ENCODE measurements at places on chromosomes 16 and 17.

GRCh38 chr17:83009414-83010205, 69.8 kb upstream of the METRNL start:
- ATAC-seq: no peak

- ATAC-seq: no peak
Measured at GRCh38 chr17:74437702-74438101, 5.8 kb downstream of the GPRC5C start.

- ATAC-seq: no peak
Measured at GRCh38 chr16:74252329-74252728, 44.3 kb upstream of the PSMD7 start.

- ATAC-seq: peak; percentile 65
Measured at GRCh38 chr17:29722411-29723198, 99.9 kb upstream of the CORO6 start.

GRCh38 chr17:38463451-38463858, 35.2 kb downstream of the ARHGAP23 start:
- ATAC-seq: peak; percentile 53

DNA sequence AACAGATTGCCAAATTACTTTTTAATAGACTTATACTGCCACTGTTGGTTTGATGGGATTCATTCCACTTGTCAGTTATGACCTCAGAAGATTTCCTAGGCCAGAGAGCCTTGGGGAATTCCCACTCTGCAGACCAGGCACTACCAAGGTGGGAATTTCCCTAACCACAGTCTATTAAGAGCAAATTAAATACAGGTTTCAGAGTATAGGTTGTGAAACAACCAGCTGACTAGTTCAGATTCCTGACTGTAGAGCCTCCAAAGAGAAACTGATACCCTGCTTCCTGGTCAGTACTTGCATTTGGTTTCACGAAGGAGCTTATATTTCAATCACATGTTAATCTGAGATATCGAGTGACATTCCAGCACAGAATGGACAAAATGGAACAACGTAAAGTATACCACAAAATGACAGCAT, 186.5 kb downstream of the STX8 start:
- peak; percentile 92 for ATAC-seq

GRCh38 chr17:5759501-5759925, 175.2 kb upstream of the NLRP1 start:
- no peak for ATAC-seq

DNA sequence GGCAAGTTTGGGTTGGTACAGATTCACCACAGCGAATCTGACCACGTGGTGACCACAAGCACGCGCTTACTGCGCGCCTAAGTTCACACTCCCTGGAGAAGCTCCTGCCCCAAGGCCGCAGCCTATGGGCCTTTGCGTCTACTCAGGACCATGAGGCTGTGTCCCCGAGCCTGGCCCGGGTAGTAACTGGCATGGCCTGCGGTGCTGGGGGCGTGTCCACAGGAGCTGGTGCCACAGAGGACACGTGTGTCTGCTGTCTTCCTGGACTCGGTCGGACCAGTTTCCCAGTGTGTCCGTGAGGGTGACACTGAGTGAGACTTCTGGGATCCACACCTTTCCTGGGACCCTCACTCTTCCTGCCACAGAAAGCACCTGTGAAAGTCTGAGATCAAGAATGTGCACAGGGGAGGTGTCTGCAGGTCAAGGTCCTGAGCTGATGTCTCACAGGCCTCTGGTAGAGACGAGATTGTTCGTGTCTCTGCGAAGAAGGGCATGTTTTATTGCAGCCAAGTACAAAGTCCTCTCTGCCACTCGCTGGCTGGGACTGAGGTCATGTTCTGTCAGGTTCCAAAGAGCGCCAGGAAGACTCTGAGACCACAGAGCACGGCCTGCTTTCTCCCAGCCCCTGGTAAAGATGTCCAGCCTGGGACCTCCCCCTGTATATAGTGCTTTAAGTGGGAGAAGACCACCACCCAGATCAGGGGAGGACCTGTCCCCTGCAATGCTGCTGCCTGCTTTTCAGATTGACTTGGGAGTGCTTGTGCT, 25.2 kb upstream of the CAPN15 start:
- ATAC-seq: peak; percentile 70

- no peak for ATAC-seq
Measured at GRCh38 chr16:82621781-82622180, 5.0 kb upstream of the CDH13 start.
